WTC11 (cell line): ENCODE measurements at places on chromosomes 7 and 10. TPM values are rescaled to one million over a fixed set of nuclear protein-coding genes. Genes with fewer than 3 reads are reported as not detected.

DNA sequence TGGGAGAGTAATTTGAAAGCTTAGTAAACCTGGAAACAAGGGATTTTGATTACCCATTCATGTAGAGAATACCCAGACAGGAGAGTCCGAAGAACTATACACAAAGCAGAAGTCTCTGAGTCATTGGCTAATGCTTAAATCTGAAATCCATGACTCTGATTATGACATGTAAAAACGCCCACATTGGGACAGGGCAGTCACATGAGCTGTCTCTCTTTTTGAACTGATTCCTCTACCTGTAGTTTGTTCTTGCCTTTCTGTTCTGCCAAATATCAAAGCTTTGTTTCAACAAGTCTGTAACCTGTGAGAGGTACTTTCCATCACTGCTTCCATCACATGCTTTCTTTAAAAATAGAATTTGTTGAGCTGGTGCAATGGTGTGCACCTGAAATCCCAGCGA, 4.3 kb upstream of the GPNMB start:
- no peak for DNase-seq

Gene SPOCK2
- 4.0 to 4.7 TPM (median 4.1 TPM) in 3 replicates for total RNA-seq

DNA sequence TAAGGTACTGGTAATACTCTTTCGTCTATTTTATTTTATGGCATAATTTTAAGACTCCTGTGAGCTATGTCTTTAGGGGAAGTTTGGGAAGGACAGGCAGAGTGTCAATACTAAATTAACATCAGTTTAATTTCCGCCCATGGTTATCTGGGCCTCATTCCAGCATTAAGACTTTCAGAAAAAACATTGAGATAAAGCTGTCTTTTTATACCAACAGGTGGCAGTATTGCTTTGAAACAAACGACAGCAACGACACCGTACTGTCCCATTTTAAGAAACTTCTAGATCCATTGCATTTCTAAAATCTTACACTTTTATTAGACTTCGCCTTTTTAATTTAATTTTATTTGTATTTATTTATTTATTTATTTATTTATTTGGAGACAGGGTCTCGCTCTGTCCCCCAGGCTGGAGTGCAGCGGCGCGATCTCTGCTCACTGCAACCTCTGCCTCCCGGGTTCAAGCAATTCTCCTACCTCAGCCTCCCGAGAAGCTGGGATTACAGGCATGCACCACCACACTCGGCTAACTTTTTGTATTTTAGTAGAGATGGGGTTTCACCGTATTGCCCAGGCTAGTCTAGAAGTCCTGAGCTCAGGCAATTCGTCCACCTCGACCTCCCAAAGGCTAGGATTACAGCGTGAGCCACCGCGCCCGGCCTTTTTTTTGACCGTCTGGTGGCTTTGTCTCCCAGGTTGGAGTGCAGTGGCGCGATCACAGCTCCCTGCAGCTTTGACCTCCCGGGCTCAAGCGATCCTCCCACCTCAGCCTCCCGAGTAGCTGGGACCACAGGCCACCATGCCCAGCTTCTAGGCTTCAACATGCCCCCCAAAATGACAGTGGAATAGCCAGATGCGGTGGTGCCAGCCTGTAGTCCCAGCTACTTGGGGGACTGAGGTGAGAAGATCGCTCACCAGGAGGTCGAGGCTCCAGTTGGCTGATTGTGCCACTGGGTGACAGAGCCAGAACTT, 78.7 kb upstream of the C1GALT1 start:
- no peak for DNase-seq

GRCh38 chr7:8261711-8262695, at the start of gene ICA1:
ICA1 (minus strand) TSS chr7:8262167; CDS start chr7:8235926, 26,241 bp downstream.
- DNase-seq = peak; percentile 82

Gene CPXM2
- total RNA-seq = 3.4 to 4.8 TPM (median 4.7 TPM) in 3 replicates

Gene CALHM2
- 1.8 to 2.4 TPM (median 1.9 TPM) in 3 replicates for total RNA-seq

GRCh38 chr7:106957766-106958165, 86.7 kb upstream of the PRKAR2B start:
- DNase-seq = no peak

DNA sequence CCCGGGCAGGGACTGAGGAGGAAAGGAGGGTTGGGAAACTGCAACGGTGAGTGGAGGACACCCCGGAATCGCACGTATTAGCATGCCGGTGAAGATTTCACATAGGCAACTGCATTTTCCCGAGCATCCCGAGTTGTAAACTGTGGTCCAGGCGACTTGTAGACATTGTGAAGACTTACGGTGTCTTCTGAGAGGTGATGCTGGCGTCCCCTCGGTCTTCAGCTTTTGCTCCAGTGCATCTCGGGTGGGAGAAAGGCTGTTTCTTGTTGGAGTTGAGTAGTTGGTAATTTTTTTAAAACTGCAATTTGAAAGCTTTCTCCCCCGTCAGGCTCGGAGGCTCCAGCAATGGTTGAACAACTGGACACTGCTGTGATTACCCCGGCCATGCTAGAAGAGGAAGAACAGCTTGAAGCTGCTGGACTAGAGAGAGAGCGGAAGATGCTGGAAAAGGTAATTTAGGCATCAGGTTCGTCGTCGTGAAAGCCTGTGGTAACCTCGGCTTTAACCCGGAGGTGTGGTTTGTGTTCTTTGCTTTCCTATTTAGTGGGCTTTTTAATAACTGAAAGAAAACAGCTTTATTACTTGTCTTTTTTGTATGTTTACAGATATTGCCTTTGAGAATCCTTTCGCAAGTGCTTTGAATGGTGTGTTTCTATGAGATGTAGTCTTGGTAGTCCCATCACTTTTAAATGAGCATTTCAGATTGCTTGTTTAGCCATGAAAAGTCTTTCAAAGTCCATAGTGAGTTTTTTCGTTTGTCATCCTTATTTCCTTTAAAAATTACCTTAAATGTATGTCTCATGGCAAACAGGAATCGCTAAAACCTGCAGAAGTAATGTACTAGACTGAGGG, 687 bp downstream of the HELLS start:
- no peak for DNase-seq

Gene IFIT3
- 0.14 to 0.42 TPM (median 0.39 TPM) in 3 replicates for total RNA-seq

- DNase-seq = no peak
Observed at GRCh38 chr10:102646610-102647442, 2.5 kb downstream of the TRIM8 start.

DNA sequence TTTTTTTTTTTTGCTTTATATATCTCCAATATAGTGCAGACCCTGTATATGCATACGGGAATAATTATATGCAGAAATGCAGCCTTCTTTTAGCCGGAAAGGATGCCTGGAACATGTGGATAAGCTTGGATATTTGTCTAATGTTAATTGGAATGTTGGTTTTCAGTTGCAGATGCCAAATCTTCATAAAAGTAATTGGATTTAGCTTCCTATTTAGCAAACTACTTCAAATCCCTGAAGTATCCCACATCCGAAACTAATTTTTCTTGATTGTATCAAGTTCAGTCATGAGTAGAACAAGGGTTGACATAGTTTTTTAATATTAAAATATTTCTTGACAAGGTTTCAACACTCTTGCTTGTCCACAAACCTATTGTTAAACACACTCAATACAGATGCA, 281.7 kb downstream of the BBS9 start:
- DNase-seq = no peak

Gene C7orf25
- 4.7 to 5.5 TPM (median 5.5 TPM) in 3 replicates for total RNA-seq

GRCh38 chr10:1395481-1396296, 339.5 kb downstream of the WDR37 start:
- no peak for DNase-seq

Gene CARD11
- total RNA-seq = 34.6 to 40.8 TPM (median 35.5 TPM) in 3 replicates

Gene WIPF3
- total RNA-seq = 9.9 to 11.4 TPM (median 10.5 TPM) in 3 replicates

GRCh38 chr10:60384708-60385398, 4.8 kb downstream of the ANK3 start:
- no peak for DNase-seq

DNA sequence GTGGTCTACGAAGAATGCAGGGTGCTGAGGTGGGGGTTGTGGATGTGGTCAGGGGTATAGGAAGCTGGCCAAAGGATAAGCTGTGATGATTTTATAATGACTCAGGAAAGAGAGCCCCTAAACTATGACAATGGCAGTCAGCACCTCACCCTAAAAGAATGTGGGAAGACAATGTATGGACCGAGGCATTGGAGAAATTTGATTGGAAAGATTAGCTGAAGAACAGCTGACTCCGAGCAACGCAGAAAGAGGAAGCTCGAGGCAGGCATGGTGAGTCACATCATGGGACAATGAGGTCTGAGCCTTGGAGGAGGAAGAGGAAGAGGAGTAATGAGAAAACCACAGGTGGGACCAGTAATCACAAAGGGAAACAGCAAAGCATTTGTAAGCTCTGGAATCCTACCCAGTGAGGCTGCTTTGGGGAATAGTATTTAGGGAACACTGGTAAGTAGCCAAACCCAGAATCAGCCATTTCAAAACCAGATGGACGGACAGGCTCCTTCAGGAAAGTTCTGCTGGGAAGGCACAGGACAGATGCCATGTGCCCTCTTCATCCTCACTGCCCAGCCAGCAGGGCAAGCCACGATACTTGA, 295.4 kb downstream of the PRPF18 start:
- no peak for DNase-seq

GRCh38 chr10:87508837-87509236, 4.1 kb downstream of the MINPP1 start:
- no peak for DNase-seq

Gene PNLIPRP3
- total RNA-seq = not detected in 3 replicates

- no peak for DNase-seq
Observed at GRCh38 chr10:27893358-27893954, 105.4 kb downstream of the ODAD2 start.

DNA sequence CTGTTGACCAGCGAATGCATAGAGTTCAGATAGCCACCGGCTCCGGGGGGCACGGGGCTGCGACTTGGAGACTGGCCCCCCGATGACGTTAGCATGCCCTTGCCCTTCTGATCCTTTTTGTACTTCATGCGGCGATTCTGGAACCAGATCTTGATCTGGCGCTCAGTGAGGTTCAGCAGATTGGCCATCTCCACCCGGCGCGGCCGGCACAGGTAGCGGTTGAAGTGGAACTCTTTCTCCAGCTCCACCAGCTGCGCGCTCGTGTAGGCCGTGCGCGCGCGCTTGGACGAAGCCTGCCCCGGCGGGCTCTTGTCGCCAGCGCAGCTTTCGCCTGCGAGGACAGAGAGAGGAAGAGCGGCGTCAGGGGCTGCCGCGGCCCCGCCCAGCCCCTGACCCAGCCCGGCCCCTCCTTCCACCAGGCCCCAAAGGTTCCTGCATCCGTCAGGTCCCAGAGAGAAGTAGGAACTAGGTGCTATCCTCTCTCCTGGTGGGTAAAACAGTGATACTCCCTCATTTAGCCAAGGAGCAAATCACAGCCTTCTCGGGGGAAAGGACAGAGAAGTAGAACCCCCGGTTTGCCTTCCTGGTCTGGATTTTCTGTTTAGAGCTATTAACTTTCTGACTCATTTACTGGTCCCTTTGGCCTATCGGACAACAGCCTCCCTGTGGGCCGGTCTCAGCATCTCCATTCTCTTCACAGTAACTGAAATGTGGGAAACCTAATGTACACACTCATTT, 6.1 kb upstream of the HOXA2 start:
- peak; percentile 72 for DNase-seq

DNA sequence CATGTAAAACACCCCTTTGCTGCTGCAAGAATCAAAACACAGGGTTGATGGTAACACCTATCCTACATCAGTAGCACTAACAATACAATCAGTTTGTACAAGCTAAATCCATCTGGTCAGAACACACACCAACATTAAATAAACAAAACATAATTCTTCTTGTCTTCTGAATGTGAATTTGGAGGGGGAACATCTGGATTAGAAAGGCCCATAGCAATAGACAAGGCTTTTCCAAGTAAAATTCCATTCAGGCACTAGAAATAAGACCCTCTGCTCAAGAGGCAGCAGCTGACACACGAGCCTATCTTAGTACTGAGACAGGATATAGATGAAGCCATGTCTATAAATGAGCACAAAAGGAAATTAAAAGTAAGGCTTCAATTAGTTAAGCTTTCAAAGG, 839.9 kb upstream of the LRRTM3 start:
- no peak for DNase-seq

DNA sequence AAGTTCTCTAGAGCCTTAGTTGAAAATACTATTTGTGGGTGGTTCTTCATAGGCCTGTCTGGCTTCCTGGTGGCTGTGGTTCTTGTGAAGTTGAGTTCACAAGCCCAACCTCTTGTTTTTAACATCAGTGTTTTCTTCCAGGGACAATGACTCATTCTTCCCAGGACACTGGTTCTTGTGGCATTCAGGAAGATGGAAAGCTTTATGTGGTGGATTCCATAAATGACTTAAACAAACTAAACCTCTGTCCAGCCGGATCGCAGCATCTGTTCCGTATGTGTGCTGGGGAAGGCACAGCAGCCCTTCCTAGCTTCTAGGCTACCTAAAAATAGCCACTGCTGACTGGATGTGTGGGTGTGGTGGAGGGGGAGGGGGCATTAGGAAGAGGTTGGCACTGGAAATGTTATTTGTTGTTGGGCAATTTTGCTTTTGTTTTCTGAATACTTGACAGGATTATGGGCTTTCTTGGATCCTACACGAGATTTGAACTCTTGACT, 3.9 kb downstream of the LSMEM1 start:
- no peak for DNase-seq

DNA sequence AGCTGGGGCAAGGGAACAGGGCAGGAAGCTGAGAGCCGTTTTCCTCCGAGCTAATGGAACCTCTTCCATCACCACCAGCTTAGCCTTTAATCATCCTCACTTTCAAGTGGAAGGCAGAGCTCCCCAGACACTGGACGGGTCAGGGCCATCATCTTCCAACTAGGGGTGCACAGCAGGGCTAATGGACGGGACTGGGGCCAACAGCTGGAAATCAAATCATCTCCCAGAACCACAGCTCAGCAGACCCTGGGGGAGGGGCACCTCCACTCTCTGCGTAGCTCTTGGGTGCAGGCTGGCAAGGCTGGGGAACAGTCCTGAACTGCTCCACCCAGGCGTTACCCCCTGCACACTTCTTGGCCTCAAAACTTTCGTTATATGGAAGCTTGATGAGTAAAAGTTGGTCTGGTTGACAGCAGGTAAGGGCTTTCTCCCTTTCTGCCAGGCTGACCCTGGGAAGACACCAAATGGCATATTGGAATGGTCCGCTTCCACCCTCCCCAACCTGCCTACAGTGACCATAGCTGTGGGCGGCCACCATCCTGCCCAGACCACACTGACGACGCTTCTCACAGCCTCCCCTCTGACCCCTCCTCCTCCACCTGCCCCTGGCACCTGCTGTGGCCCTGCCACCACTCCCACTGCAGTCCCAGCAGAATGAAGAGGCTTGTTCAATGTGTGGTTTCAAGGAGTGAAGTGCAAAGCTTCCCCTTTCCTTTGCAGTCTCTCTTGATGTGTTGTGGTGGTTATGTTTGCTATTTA, 51.7 kb upstream of the RET start:
- no peak for DNase-seq

Gene AVPI1
- 8.1 to 9.8 TPM (median 9.0 TPM) in 3 replicates for total RNA-seq

- no peak for DNase-seq
Observed at GRCh38 chr7:43119371-43120075, 7.1 kb downstream of the HECW1 start.
